ENCODE measurements at places on chromosomes 1 and 21.

DNA sequence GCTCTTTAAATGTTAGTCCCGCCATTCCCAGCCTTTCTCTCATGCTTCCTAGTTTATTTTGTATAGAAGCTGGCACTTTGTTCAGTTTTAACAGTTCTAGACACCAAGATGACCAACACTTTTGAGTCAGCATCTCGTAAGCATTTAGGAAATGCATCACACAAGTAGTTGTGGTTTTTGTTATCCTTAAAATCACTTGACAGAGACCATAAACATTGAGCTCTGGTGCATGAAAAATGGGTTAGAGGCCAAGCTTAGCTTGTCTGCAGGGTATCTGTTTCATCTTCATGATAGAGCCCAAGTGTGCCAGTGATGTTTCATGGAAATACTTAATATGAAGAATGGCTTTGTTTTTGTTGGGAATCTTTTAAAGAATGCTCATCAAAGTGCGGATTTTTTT lies 159.7 kb downstream of the DISP1 start:
- DNase-seq = no peak

DNA sequence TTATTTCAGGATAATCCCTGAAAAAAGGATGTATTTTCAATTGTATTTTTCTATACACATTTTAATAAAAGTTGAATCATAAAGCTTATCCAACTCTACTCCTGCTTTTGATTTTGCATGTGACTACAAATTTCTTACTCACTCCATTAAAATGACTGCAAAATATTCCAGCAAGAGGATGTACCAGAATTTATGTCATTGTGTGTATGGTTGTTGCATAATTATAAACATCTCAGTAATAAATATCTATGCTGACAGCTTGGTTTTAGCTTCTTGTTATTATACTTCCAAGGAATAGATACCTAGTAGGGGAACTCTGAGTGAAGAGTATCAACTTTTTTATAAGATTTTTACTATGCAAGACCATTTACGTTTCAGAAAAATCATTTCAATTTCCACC lies 463.2 kb upstream of the RUNX1 start:
- DNase-seq = no peak

GRCh38 chr1:45345014-45345413 lies 4.8 kb upstream of the MUTYH start:
- no peak for DNase-seq

DNA sequence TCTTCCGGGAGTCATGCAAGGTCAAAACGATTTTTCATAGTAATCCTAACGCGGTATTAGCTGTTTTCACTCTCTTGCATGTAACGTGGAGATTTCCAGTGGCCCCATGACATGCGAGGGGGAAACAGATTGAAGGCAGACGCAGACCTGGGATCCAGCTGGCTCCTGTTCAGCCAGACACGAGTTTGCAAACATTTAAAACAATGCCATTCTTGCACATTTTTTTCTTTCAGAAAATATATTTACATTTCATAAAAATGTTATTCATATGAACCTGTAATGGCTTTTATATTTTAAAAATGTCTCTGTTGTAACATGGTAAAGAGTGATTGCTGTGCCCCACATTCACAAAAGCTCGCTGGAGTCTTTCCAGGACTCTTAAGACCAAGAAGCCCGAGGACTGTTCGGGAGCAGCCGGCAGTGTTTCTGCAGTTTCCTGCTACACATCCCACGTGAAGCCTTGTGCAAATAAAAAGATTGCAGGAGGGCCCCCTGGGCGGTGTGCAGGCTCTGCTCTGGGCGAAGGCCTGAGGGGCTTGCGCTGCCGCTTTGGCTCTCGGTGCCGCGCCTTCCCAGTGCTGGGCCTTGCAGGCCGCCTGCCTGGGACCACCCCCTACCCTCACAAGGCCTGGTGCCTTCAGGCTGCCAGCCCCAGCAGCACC lies 184.9 kb downstream of the DYRK1A start:
- no peak for DNase-seq

DNA sequence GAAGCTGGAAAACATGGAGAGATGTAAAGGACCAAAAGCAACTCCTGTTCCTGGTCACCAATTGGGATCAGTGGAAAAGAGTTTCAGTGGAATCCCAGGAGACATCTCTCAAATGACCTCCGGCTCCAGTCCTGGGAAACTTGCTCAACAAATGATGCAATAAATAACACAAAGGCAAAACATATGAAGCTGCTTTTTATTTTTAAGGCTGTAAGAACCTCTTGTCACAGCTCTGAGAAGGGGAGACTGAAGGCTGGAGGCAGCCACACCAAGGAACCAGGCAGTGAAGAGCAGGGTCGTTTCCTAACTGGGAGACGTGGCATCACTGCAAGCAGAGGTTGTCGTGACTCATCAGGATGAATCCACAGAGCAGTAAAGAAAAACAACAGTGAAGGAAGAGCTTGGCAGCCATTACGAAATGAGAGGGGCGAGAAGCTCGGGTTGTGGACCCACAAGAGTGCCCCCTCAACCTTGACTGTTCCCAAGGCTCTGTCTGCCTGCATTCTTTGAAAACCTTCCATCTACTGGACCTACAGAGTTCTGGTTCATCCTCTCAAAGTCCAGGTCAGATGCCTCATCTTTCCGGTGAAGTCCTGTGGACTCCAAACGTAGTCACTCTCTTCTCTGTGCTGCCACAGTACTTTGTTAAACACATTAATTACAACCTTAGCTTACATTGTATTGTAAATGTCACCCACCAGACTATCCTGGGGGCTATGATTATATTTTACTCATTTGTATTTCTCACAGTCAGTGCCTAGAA lies 32.1 kb downstream of the JAK1 start:
- DNase-seq = no peak

DNA sequence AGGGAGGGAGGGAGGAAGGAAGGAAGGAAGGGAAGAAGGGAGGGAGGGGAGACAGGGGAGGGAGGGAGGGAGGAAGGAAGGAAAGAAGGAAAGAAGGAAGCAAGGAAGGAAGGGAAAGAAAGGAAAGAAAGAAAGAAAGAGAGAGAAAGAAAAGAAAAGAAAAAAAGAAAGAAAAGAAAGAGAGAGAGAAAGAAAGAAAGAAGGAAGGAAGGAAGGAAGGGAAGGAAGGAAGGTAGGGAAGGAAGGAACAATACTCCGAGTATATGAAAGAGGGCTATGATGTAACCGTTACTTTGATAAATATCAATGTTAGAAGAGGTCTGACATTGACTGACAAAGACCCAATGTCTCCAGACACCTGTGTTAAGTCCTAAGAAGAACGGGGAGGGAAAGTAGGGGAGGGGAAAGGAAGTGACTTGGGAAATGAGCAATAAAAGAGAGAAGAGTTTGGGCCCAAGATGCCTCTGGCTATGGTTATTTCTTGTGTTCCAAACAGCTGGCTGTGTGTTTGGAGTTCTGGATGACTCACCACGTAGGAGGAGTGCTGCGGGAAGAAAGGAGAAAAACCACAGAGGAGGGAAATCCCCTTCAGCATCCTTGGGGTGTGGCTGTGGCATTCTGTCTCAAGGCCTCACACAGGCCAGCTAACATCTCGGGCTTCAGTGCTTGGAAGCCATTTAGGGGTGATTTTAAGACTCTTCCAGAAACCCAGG lies 37.0 kb upstream of the RXRG start:
- no peak for DNase-seq

- DNase-seq = no peak
These were observed 25.4 kb downstream of the ST6GALNAC5 start for GRCh38 chr1:76892675-76893074.

- no peak for DNase-seq
These were observed 25.9 kb downstream of the RHBG start for GRCh38 chr1:156394835-156395461.

GRCh38 chr1:36464605-36465393 lies 615 bp upstream of the MRPS15 start:
- DNase-seq = peak; percentile 53

- DNase-seq = no peak
These were observed 187.7 kb upstream of the CACYBP start for GRCh38 chr1:174812016-174812415.

DNA sequence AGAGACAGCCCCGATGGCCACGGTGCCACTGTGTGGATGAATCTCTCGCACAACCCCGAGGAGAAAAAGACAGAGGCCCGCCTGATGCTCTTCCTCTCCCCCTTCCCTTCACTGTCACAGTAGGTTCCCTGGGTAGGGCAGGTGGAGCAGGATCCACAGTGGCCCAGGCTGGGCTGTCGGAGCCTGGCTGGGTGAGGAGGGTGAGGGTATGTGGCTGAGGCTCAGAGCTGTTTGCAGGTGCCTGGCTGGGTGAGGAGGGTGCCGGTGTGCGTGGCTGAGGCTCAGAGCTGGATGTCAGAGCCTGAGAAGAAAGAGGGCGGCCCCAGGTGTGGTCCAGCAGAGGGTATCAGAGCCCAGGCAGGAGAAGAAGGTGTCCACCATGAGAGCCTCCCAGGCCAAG lies 2.7 kb downstream of the CFAP74 start:
- no peak for DNase-seq

- DNase-seq = no peak
These were observed 6.3 kb downstream of the FGR start for GRCh38 chr1:27628712-27629111.

DNA sequence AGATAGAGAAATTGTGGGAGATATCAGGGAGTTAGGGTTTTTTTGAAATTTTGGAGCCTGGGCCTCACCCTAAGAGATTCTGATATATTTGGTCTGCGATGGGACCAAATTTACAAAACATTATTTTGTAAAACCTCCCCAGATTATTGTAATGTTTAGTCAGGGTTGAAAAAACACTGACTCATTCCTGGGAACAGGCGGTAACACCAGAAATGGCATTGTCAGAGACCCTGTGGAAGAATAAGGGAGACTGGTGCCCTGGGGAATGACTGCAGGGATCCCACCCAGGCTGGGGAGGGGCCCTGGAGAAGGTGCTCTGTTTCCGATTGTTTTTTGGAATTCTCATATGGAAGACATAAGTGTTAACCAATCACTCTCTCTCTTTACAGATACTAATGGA lies 13.1 kb upstream of the STRIP1 start:
- DNase-seq = no peak

- DNase-seq = no peak
These were observed 3.1 kb upstream of the EGLN1 start for GRCh38 chr1:231424950-231425805.

DNA sequence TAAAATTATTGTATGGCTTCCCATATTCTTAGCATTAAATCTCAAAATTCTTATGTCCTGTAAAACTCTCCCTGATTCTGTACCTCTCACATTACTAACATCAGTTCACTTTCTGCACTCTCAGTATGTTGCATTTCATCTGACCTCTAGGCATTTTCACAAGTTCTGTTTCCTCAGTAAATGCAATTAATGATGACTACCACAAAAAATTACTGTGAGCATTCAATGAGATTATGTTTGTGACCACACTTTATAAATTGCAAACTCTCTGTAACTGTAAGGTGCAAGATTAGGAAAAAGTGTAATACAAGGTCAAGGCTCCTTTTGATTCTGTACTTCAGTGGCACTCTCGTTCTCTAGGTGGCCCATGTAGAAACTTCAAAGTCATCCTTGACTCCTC lies 60.4 kb downstream of the LRRC53 start:
- no peak for DNase-seq

- DNase-seq = no peak
These were observed 225.1 kb upstream of the C8B start for GRCh38 chr1:57190898-57191297.

- no peak for DNase-seq
These were observed 75.1 kb downstream of the ZFYVE9 start for GRCh38 chr1:52216907-52217458.

GRCh38 chr1:197910120-197910991 lies 6.8 kb upstream of the LHX9 start:
- no peak for DNase-seq

GRCh38 chr1:3678361-3679097 lies 26.2 kb downstream of the TP73 start:
- DNase-seq = no peak

- DNase-seq = no peak
These were observed 4.4 kb downstream of the PLOD1 start for GRCh38 chr1:11938722-11939526.

DNA sequence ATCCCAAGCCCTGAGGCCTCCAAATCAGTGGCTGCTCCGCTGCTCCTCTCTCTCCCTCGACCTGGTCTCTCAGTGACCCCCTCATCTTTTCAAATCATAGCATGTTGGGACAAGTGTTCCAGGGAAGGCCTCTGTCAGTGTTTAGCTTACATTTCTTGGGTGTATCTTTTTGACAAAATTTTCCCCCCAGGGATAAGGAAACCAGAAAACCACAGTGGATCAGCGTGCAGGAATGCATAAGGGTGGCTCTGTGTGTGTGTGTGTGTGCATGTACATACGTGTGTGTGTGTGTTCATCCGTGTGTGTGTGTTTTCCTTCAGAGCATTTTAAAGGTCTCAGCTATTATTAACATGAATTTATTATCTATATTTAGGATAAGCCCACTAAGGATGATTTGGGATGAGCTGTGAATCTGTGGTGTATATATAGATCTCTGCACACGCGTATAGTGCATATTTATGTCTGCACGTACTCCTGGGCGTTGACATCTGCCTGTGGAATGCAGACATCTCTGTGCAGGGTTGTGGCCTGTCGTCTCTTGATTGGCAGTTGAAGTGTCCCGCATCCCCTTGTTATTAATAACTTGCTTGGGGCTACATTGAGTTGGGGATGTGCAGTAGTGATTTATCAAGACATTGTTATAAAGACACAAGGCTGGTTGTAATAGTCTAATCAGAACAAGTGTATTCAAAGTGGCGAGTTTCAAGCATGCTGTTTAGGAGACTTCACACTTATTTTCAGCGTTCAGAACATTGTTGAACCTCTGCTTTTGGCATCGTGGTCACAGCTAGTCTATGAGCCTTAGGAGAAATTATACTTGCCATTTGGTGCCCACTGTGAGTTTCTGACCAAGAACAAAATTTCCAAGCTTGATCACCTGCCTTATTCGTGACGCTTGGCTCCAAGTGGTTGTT lies 55.6 kb downstream of the GALNT2 start:
- no peak for DNase-seq

- no peak for DNase-seq
These were observed 2.6 kb downstream of the EFHD2 start for GRCh38 chr1:15412175-15412800.

- no peak for DNase-seq
These were observed 37.4 kb downstream of the PRDM2 start for GRCh38 chr1:13737398-13737797.

DNA sequence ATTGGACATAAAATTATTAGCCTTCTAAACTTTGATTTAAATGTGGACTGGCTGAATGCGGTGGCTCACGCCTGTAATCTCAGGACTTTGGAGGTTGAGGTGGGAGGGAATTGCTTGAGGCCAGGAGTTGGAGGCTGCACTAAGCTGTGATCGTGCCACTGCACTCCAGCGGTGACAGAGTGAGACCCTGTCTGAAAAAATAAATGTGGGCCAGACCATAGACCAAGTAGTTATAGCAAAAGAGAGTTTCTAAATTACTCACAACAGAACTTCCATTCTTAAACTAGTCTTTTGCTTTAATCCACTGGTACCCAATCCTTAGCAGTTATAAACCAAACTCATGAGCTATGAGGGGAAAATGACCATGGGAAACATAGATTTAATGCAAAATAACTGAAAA lies 35.2 kb downstream of the RAP1A start:
- no peak for DNase-seq

- DNase-seq = no peak
These were observed 34.3 kb upstream of the CITED4 start for GRCh38 chr1:40896482-40896881.

GRCh38 chr1:175073633-175074032 lies 6.0 kb downstream of the TNN start:
- DNase-seq = no peak

Measured in HEK293T (cell line).